ENCODE measurements at places on chromosomes 12 and 14.

DNA sequence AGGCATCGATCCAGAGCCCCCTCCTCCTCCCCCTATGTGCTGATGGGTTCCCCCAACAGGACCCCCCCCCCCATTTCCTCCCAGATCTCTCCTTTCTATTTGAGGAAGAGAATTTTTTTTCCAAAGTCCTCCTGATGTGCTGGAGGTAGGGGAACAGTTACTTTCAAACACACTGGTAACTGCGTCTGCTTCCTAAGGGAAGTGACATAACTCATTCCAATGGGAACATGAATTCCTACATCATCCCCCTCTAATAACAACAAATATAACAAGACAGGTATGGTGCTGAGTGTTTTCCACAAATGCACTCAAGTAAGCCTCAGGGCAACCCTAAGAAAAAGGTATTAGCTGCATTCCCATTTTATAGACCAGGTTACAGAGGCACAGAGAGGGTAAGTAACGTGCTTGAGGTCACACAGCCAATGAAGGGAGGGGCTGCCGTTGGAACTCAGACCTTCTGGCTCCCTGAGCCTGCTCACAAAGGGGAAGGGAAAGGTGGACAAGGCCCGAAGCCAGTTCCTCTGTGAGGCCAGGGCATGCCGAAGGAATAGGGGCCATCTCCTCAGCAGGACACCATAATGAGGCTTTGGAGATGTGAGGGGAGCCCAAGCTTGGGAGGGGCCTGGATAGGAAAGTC lies 121.1 kb upstream of the NCOR2 start:
- no peak for DNase-seq

DNA sequence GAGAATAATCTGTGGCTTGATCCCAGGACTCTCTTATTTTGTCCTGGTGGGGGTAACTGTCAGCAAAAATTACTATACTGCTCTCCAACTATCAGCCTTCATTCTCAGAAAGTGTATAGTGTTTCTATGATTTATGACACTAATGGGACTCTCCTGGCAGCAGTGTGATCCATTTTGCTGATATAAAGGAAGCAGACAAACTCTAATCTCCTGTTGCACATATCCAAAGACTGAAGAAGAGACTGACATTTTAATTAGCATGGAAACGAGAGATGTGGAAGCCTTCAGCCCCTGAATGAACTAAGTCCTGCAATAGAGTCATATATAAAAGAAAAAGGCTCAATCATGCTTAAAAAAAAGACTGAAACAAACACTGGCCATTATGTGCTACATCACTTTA lies 127.8 kb upstream of the SSTR1 start:
- DNase-seq, result no peak

GRCh38 chr12:112950701-112951100 lies 12.4 kb downstream of the OAS3 start:
- no peak for DNase-seq

DNA sequence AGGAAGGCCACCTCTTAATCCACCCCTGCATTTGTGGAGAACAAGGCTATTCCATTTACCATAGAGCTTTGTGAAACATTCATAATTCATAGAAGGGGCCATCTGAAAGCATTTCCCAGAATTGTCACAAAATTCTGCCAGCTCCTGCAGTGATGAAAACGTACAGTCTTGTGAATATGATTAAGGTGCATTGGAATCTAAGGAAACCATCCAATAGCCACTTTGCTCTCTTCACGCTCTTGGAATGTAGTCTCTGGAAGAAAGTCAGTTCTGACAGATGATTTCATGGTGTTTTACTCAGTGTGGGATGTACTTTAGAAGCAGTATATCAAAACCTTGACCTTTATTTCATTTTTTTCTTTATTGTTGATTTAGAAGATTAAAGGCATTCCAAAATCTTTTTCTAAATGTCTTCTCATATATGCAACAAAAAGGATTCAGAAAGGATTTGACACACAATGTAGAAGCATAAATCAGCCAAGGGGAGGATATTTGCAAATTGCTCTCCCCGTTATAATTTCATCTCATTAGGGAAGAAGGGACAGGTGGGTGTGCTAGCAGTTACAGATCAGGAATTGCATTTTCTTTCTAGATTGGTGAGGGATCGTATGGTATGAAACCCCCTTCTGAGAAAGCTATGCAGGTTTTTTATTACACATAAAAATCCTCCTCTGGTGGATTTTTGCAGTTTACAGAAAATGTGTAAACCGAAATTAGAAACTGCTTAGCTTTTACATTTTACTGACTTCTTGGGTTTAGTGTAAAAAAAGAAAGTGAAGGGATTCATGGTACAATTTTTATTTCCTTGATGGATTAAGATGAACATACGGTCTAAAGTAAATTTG lies 390.2 kb downstream of the LRIG3 start:
- DNase-seq, result no peak

DNA sequence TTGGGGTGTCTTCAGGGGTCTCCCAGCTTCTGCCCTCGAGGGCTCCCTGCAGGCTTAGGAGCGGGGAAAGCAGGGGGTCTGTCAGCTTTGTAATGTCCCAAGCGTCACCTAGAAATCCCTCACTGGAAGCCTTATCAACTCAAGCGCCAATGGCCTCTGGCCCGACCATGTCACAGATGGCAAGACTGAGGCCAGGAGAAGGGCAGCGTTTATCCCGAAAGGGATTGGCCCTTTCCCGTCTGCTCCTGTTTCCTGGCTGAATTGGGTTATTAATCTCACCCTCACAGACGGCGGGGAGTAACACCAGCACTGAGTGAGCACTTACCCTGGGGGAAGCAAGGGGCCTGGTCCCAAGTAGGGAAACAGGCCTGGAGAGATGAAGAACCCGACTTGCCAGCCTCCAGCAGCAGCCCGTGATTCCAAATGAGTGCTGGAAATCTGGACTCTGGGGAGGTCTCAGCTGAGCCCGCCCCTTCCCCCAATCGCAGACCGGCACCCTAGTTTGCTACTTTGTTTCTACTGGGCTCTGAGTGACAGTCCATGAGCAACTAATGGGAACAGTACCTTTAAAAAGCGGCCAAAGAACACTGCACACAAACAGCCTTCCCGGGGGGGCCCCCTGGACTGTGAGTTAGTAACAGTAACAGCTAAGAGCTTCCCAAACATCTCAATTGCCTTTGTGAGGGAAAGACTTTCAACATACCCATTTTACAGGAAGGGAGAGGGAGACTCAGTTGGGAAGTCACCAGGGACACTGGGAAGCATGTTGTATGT lies 2.1 kb upstream of the NCOR2 start:
- DNase-seq, result no peak

DNA sequence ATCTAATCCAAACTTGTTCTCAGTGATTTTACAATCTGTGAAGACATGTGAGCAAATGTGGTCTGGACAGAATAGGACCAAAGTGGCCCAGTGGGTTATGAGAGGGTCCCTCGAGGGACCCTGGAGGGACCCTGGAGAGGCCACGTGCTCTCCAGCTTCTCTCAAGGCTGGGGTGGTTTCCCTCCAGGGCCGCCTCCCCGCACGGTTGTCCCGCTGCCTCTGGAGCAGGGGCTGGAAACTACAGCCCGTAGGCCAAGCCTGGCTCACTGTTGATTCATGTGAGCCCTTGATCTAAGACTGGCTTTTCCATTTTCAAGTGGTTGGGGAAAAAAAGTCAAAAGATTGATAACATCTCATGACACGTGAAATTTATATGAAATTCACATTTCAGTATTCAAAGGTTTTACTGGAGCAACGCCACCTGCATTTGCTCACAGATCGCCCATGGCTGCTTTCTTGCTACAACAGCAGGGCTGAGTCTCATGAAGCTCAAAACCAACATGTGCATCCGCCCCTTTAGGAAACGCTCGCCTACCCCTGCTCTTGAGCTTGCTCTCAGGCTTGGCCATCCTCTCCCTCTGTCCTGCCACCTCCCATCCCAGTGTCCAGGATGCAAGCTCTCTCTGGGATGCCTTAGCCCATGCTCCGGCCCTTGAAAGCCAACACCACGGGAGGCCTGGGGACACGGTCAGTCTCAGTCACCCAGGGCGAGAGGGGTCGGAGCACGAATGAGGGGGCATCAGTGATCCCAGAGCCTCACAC lies 12.1 kb upstream of the LRTM2 start:
- DNase-seq, result no peak

DNA sequence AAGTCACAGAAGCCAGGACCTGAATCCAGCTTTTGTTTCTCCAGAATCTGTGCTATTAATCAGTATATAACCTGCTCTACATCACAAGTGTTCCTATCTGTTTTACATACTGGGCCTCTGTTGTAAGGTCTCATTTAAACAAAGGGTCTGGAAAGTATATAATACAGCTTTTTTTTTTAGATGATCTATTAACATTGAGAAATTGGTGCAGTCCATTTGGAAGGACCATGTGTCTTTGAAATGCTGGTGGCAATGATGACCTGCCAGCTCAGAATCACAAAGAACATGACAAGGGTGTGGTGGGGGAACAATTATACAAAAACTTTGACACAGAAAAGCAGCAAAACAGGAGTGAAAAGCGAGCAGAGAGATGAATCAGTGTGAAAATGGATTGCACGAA lies 164.6 kb downstream of the PPM1H start:
- DNase-seq, result no peak

- DNase-seq, result no peak
These were observed 205.2 kb downstream of the PAX9 start for GRCh38 chr14:36866867-36867266.

DNA sequence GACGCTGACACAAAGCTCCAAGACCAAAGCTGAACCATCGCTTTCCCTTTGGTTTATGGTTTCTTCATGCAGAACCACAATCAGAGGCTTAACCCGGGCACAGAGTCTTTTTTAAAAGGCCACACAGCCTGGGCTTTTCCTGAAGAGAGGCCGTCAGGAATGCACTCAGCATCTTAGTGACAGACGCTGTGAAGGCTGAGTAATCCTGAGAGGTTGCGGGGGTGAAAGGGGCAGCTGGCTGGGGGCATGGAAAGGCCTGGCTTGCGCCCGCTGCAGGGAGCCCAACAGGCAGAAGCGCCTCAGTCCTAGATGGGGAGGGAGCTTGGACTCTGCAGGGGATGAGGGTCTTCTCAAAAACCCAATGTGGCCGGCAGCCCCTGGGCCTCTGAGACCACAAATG lies 13.6 kb downstream of the CTDSP2 start:
- no peak for DNase-seq

- no peak for DNase-seq
These were observed 2.3 kb downstream of the MEG3 start for GRCh38 chr14:100828031-100828769.

GRCh38 chr12:95179011-95179410 lies 38.3 kb downstream of the FGD6 start:
- no peak for DNase-seq

- no peak for DNase-seq
These were observed 717.8 kb upstream of the TBX3 start for GRCh38 chr12:115401761-115402160.

DNA sequence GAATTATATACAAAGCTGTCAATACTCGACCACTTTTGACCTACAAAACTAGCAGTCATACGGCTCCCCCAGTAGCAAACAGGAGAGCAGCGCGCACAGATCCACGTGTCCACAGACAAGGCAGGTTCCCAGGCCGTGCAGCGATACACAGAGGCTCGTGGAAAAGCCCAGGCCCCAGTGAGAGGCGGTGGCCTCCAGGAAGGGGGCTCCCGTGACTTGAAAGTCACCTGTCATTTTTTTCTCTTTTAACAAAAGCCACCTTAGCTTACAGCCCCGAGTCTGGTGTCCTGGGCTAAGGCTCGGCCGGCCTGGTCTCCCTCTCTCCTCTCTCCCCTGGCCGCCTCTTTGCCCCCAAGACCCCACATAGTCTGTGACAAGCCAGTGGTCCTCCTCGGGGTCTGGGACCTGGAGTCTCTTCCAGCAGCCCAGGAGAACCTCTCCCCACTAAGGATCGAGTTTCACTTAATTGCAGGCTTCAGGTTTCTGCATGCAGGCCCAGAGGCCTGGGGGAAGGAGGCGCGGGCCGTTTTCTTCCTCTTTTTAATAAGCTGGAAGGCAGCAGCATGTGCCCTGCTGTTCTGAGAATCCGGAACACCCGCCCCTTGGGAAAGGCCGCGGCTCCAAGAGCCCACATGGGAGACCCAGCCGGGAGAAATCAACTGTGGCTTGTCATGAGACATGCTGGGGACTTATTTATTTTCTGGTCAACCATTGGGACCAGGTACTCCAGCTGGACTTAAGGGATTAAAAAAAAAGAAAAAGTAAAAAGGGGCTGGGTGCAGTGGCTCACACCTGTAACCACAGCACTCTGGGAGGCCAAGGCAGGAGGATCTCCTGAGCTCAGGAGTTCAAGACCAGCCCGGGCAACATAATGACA lies 15.9 kb downstream of the NCOR2 start:
- no peak for DNase-seq

GRCh38 chr12:84661786-84662185 lies 250.8 kb downstream of the SLC6A15 start:
- DNase-seq, result no peak

- DNase-seq, result no peak
These were observed 120.4 kb downstream of the ANO6 start for GRCh38 chr12:45336331-45336730.

DNA sequence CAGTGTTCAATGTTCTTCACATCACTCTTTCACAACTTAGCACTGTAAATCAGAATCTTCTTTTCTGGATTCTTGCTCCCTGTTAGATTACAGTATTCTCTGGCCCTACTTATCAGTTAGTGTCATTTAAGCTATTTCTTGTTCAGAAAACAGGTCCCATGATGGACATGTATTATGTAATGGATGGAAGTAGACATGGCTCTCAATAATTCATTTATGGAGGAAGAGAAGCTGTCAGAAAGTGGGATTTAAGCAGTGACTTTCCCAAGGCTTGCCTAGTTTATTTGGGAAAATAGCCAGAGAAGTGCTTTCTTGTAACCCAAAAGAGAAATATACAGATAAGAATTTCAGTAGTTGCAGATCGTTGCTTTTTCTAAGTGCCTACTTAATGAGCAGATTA lies 1.6 kb downstream of the ERC1 start:
- no peak for DNase-seq

GRCh38 chr14:31232081-31232480 lies 24.5 kb upstream of the HECTD1 start:
- DNase-seq, result no peak

- DNase-seq, result no peak
These were observed 209.6 kb upstream of the KRR1 start for GRCh38 chr12:75720812-75721641.

- no peak for DNase-seq
These were observed 7.7 kb downstream of the FAM222A start for GRCh38 chr12:109721276-109721675.

DNA sequence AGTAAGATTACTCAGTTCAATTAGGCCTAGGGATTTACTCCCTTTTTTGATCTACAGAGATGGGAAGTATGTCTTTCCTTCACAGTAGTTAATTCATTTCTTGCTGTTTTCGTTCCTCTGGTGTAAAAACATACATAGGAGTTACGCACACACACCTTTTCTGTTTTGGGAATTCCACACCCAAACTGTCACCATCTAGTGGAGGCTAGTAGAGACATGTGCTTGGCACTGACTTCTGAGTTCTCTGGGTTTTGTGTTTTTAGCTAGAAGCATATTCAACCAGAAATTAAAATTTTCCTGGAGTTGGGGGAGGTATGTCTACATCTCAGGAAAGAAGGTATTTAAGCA lies 1.4 kb downstream of the SUSD6 start:
- no peak for DNase-seq

- DNase-seq, result no peak
These were observed 117.3 kb downstream of the BTG1 start for GRCh38 chr12:92028441-92028709.

All from CD4-positive, alpha-beta T cell treated with Interleukin-6 at 100 ng/mL for 8 hours (primary cell).